Suprapubic skin (tissue), 4 donors: ENCODE measurements at places on chromosomes 1 and 21. TPM values are rescaled to one million over a fixed set of nuclear protein-coding genes. Genes with fewer than 3 reads are reported as not detected.
A peak's percentile ranks its signal among the peaks of the same experiment; 100 is the strongest.

GRCh38 chr1:178093494-178093950, 382 bp upstream of the RASAL2 start:
- DNase-seq = peak; percentile 94

LAMC2 gene
- 24.2 TPM for total RNA-seq

DNA sequence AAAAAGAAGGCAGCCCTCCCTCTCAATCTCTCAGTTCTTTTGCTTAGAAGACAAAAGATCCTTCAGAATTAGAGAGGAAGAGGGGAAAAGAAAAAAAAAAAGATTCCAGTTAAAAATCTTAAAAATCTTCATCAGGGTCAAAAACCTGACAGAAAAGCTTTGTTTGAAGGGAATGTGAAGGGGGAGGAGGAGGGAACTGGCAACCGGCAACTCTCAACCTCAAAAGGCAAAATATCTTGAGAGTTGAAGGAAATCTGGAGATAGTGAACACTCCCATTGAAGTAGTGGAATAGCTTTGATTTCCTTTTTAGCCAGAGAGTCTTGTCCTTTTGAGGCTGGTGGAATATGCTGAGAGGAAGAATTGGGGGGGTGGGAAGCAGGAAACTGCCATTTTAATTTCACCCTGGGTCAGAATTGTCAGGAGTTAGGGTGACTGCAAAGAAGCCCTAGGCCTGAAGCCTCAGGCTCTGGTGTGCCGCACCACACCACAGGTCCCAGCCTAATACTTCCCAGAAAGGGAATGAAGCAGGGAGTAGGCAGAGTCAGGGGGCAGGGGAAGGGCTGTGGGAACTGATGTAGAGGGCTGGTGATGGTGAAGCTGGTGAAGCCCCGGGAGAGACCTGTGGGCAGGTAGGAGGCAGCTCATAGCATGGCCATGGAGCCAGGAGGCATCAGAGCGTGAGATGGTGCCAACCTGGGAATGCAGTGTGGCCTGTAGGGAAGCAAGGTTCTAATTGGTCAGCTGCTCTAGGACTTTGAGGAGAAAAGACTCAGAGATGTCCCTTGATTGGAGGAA, 24.6 kb downstream of the KIRREL1 start:
- DNase-seq = no peak

NTMT2 gene
- not detected for total RNA-seq

GRCh38 chr1:182054698-182055326, 6.7 kb downstream of the ZNF648 start:
- DNase-seq = no peak

GRCh38 chr1:227401562-227402342, 83.5 kb upstream of the CDC42BPA start:
- DNase-seq = no peak

DNA sequence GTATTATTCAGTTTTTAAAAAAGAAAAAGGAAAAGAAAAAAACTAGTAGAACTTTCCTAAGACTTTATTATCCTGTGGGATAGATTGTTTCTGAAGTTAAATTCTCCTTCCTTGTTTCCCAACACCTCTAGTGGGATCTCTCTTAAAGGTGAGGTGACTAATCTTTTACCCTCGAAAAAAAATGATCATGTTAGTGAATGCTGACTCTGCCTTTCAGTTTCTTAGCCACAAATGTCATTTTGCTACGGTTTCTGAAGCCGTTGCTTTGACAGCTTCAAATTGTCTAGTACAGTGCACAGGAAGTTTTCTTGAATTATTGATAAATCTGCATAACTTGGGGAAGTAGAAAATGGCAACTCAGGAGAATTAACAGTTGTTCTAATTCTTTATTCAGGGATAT, 13.0 kb upstream of the NEK7 start:
- no peak for DNase-seq

GRCh38 chr1:156515956-156516355, 15.4 kb upstream of the MEF2D start:
- no peak for DNase-seq

GRCh38 chr1:31790641-31791091, 25.2 kb downstream of the SPOCD1 start:
- DNase-seq = no peak

GRCh38 chr21:30839304-30839703, 9.7 kb upstream of the KRTAP7-1 start:
- DNase-seq = no peak

PCNX2 gene
- total RNA-seq = 12.3 TPM

DNA sequence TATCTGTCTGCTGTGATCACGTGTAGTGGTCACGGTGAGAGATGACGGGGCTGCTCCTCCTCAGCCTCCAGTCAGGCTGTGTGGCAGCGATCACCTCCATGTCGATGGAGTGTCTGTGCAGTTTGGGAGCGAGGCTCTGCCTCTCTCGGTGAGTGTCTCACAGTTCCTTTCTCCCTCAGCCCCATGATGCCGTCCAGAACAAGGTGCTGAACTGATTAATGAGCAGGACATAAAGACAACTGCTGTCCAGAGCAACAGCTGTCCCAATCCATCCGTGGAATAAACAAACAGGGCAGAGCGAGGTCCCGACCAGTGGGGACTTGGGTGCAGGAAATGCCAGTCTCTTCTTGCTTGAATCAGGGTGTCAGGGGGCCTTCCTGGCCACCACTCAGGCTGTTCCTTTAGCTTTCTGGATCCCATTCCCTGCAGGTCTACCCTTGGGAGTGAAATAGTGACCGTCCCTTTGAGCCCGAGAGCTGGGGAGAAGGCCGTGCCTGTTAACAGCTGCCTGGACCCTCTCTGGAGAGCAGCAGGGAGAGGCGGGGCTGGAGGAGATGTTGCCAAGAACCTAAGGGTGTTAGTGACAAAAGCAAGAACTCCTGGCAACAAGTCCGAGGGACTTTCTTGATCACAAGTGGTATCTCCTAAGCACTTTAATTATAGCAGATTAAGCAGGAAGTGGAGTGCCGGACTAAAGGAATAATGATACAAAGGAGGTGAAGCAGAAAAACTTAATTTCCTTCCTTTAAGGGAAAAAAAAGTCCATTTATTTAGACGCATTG, 443.9 kb downstream of the KIF26B start:
- DNase-seq = no peak

DNA sequence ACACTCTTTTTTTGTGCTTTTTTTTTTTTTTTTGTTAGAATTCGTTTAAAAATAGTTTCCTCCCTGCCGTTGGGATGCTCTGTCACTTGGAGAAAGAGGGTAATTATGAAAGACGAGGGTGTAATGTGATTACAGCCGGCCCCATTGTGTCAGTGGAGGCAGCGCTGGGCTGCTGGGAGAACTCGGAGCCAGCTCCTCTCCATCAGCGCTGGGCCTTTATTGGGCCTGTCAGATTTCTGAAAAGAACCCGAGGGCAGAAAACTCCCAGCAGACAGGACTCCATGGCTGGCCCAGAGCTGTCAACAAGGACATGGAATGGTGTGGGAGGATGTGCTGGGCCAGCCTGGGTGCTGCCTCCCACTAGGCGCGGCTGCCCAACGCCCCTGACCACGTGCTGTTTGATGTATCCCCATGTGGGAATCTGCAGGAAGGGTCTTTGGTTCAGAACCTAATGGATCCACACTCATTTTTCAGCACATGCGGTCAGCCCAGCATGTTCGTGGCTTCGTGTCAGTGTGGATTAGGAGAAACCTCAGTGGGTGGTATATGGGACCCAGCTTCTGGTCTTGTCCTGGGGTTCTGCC, 222.6 kb upstream of the KIAA0040 start:
- no peak for DNase-seq

DNA sequence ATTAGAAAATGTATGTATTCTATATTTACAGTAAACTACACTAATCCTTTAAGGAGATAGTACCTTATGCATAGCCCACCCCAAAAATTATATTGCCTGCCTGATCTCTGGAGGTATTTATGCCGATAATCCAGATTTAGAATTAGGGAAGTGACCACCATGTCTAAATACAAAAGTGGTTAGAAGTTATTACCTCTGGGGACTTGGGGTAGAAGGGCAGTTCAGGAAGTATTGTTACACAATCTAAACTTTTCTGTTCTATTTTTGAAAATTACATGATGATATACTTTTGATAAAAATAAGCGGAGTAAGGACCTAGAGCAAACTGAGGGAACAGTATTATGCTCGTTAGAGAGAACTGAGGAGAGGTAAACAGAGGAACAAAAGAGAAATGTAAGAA, 90.5 kb upstream of the ZP4 start:
- no peak for DNase-seq

OR2G6 gene
- total RNA-seq = not detected

DNA sequence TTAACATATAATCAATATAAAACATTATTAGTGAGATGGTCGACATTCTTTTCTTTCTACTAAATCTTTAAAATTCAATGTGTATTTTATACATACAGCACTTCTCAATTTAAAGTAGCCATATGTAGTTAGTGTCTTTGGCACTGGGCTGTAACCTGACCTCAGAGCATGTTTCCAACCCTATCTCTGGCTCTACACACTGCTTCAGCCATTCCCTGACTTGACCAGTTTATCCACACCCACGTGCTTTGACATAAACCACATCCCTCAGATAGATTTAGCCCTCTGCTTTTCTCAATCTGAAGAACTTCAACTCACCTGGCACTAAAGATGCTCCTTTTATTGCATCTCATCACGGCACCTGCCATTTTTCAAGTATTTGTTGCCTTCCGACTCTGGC, 58.3 kb downstream of the RGS2 start:
- no peak for DNase-seq

LAD1 gene
- total RNA-seq = 207 TPM

ELAPOR1 gene
- 28.2 TPM for total RNA-seq

DNA sequence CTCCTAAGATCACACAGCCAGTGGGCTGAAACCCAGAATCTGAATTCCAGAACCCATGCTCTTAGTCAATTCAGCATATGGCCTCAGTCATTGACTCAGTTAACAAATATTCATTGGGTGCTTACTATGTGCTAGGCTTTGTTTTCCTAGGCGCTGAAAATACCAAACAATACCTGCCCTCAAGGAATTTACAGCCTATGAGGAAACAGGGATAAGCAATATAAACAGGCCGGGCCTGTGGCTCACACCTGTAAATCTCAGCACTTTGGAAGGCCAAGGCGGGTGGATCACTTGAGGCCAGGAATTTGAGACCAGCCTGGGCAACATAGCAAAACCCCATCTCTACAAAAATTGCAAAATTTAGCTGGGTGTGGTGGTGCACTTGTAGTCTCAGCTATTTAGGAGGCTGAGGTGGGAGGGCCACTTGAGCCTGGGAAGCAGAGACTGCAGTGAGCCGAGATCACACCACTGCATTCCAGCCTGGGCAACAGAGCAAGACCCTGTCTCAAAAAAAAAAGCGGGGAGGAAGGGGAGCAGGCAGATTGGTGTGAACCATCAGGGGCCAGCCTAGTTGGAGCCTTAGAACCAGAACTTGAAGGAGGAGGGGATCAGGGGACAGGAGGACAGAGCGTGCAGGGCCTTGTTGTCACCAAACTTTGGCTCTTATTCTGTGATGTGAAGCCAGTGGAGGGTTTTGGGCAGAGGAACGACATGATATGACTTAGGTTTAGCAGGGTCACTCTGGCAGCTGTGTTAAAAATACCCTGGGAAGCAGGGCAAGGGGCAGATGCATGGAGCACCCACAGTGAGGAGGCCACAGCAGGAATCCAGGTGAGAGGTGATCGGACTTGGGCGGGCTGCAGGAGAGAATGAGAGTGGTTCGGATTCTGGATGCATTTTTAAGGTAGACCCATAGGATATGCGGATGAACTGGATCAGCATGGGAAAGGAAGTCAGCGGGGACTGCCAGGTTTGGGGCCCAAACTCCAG, 5.8 kb downstream of the TINAGL1 start:
- DNase-seq = no peak

- no peak for DNase-seq
Measured at GRCh38 chr1:88293691-88294190, 390.3 kb upstream of the PKN2 start.

GRCh38 chr1:212754680-212755079, 36.9 kb downstream of the NSL1 start:
- DNase-seq = no peak

- DNase-seq = no peak
Measured at GRCh38 chr1:192270398-192270797, 46.4 kb upstream of the RGS21 start.

DNA sequence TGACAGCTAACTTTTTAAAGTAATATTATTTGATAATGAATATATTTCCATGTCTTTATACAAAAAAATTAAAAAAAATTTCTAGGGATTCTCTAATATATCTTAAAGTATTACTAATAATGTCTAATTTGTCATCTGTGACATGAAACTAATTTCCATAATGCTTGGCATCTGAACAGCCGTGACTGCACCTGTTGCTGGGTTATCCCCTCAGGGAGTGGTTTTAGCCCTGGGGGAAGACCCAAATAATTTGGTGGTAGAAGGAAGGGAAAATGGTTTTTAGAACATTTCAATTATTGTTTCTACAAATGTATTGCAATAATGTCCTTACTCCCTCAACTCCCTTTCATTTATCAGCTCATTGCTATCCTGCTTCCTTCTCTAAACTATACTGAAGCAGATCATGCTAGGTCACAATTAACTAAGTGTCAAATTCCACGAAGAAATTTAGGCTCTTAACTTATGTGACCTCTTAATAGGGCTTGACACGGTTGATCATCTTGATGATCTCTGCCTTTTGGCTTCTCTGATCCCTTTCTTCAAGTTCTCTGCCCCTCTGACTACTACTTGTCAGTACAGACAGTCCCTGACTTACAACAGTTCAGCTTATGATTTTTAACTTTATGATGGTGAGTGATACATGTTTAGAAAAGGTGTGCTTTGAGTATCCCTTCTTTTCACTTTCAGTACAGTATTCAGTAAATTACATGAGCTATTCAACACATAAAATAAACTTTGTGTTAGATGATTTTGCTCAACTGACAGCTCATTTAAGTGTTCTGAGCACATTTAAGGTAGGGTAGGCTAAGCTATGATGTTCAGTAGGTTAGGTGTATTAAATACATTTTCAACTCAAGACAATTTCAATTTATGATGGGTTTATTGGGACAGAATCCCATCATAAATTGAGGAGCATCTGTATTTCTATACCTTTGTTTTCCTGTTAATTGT, 26.4 kb upstream of the DPH5 start:
- DNase-seq = no peak

DNA sequence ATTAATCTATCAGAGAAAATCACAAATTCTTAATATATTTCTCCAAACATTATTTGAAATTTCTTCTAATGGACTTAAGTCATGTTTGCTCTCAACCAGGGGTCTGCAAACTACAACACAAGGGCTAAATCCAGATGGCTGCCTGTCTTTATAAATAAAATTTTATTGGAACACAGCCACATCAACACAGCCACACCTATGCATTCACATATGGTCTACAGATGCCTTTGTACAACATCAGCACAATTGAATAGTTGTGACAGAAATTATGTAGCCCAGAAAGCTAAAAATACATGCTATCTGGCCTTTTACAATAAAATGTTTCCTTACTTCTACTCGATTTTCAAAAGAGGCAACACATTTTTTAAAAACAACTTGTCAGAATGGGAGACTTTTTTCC, 103.9 kb downstream of the DPYD start:
- no peak for DNase-seq

DNA sequence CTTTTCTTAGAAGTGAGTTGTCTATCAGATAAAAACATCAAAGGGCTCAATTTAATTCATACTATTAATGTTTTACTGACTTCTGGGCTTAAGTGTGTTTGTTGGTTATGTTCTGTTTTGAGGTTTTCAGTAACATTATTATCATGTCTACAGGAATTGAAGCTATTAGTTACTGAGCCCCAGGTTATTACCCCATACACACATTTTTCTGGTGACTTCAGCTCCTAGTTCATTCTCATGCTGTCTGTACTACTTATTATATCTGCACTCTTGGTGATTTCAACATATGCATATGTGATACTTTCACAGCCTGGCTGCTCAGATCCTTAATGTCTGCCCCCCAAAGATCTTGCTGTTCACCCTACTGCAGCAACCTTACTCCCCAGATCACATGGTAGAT, 27.0 kb upstream of the SGIP1 start:
- no peak for DNase-seq
